ENCODE measurements at places on chromosomes 5 and 9. TPM values are rescaled to one million over a fixed set of nuclear protein-coding genes. Genes with fewer than 3 reads are reported as not detected.
A peak's percentile ranks its signal among the peaks of the same experiment; 100 is the strongest.

DNA sequence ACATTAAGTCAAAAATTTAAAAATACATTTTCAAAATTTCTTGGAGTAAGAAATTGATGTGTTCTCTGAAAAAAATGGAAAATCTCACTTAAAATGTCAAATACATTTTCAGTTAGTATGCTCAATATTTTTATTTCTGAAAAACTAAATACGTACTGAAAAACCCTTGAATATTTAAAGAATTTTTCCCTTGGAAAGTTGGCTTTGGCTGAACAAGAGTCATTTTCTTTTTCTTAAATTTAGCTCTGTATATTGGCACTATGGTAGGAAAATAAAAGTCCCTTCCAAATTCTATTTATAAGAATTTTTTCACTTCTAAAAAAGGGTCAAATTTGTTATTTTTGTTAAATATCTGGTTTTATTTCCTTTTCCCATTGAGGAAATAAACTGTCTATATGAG lies 29.0 kb upstream of the CDH18 start:
- no peak for DNase-seq

GRCh38 chr9:84711398-84711777 lies 41.9 kb downstream of the NTRK2 start:
- DNase-seq, result no peak

DNA sequence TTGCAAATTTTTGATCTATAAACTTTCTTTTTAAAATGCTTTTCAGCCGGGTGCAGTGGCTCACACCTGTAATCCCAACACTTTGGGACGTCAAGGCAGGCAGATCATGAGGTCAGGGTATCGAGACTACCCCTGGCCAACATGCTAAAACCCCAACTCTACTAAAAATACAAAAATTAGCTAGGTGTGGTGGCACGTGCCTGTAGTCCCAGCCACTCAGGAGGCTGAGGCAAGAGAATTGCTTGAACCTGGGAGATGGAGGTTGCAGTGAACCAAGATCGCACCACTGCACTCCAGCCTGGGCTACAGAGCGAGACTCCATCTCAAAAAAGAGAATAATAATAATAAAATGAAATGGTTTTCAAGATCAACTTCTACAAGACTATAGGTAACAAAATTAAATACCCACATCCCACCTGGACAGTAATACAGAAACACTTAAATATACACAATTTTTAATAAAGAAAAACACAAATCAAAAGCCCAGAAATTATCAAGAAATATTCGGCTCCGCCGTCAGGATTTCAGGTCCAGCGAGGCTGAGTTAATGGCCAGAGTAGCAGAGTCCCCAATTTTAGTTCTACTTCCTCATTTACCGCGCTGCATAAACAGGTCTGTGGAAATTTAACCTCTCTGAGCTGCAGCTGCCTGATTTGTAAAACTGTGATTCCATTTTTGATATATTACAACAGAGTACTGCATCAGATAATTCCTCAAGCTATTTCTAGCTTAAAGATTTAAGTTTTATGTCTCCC lies 4.0 kb downstream of the TUT7 start:
- no peak for DNase-seq

DNA sequence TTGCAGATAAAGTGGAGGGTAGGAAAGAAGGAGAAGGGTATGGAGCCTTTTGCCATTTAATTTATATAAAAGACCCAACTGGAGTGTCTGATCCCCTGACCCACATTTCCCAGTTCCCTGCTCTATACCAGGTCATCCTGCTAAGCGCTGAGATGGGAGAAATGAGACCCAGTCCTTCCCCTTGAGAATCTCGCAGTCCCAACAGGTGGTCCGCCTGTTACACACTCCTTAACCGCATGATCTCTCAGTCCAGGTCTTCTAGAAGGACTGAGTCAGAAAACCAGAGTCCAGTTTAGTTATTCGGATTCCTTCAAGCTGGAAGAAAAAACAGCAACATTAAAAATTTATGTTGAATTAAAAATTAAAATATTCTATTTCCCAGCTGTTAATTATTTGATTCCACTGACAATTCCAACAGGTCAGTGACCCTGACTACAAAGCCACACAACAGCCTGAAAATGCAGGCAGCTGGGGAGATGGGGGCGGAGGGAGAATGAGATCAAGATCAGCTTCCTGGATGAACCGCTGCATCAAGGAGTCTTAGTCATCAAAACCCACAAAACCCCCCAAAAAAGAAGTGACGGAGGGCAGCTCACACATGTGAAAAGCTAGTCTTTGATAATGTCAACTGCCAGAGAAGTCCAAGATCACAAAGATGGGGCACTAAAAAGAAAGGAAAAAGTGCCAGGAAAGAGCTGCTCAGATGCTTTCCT lies 44.0 kb downstream of the GGTA1 start:
- DNase-seq, result peak; percentile 42

DNA sequence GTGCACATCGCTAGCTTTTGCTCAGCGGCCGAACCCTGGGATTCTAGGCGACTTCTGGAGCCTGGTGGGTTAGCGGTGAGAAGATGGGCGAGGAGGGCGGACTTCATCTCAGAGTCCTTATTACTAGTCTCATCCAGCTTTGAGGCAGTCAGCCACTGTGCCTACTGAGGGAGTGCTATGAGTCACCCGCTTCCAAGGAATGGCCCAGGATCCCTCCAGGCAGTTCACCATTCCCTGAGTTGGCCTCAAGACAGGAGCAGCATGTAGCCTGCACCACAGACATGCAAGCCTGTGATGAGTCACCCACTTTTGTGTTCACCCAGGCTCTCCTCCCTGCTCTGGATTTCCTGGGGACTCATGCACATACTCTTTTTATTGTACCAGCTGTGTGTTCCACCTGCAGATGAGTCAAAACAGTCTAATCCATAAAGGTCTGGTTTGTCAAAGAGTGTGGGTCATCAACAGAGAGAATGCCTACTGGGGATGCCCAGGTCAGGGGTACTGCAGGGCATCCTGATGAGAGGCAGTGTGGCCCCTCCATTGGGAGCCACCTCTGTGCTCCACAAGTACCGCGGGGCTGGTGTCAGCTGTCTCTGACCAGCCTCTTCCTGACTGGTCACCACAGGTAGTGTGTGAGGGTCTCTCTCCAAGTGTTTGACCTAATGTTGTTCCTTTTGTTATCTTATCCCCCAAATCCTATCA lies 20.2 kb downstream of the SLC22A5 start:
- no peak for DNase-seq

DNA sequence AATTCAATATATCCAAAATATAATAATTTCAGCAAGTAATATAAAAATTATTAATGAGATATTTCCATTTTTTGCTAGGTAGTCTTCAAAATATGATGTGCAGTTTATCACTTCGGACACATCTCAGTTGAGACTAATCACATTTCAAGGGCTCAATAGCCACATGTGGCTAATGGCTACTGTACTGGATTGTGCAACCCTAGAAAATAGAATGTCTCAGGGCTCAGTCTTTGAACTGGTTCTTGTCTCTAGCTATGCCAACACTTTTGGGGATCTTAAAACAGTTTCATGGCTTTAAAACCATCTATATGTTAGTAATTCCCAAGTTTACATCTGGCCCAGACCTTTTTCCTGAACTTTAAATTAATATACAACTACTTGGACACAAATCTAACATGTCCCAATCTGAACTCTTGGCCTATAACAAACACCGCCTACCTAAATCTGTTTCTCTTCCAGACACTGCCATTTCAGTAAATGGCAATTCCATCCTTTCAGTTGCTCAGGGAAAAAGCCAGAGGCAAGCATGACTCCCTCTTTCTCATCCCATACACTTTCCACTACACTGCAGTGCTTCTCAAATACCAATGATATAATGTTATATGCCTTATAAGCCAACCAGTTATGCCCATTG lies 18.8 kb downstream of the PTAR1 start:
- DNase-seq, result no peak

DNA sequence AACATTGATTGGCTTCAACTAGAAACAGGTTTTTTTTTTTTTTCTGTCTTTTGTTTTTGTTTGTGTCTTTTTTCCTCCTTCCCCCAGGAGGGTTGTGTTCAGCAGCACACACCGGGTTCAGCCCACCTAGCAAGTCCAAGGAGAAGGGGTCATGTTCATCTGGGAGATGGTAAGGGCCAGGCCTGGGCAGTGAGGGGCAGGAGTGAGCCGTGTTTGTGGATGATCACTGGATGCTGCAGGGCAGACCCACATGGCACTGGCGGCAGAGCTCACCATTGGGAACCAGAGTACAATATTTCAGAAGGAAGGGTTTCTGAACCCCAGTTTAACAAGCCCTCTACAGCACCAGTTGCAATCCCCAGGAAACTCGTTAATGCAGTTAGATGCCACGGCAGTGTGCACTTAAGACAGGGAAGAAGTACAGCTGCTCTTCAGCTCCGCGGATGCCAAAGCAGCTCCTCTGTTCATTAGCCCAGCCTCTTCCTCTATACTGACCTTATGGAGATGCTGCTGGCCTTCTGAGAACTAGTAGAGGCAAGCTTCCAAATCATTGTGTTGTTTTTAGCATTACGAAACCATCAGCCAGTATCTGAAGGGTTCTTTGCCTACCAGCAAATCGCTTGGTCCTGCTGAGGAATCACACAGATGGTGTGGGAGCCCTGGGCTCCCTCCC lies 508.2 kb upstream of the WWC1 start:
- no peak for DNase-seq

DNA sequence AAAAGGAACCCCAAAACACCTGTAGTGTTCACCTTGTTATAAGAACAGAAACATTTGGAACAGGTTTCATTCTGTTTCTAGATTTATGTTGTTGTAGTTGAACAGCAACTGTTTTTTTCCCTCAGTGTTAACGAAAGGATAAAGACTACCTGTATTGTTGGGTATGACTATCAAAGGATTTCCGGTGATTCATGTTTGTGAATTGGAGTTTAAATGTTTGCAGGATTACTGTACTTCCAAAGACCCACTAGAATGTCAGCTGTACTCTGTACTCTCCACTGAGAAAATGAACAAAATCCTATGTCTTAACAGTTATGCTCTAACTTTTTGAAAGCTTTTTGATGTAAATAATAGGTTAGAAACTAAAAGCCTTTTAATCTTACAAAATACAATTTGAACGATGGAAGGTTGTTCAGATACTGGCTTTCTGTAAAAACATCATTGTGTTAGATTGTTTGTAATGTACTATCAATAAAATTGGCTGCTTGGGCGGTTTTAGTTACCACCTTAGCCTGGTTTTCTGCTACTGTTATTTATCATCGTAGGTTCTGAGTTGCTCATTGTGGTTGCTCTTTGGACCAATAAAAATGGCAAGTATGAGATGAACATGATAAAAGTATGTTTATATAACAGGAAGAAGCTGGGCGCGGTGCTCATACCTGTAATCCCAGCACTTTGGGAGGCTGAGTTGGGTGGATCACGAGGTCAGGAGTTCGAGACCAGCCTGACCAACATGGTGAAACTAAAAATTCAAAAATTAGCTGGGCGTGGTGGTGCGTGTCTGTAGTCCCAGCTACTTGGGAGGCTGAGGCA lies 44.1 kb downstream of the DCP2 start:
- no peak for DNase-seq

- no peak for DNase-seq
Observed at GRCh38 chr5:10133830-10134229, 115.9 kb downstream of the ATPSCKMT start.

GRCh38 chr5:169670769-169671525 lies 33.9 kb downstream of the DOCK2 start:
- no peak for DNase-seq

HSD17B3 gene
- not detected for total RNA-seq

GZMA gene
- total RNA-seq, result 3.3 TPM

CPLANE1 gene
- 6.9 TPM for total RNA-seq

ORM2 gene
- total RNA-seq, result not detected

All from activated naive CD4-positive, alpha-beta T cell treated with anti-CD3 and anti-CD28 coated beads, Interleukin-2, amount 50 U/mL, for 72 hours (primary cell).